ENCODE measurements at places on chromosomes 5 and 9.

DNA sequence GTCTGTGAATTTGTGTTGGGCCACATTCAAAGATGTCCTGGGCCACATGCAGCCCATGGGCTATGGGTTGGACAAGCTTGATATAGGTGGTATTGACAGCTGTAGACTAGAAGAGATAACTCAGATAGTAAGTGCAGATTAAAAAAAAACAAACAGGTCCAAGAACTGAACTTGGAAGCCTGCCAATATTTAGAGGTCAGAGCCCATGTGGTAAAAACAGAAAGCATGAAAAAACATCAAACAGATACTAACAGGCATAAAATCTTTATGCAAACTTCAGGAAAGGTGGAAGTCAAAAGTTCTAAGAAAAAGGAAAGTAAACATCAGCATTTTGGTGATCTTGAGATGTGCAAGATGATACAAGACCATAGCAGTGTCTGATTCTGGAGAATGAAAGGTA lies 155.1 kb upstream of the NR4A3 start:
- no peak for DNase-seq

GRCh38 chr9:137236936-137237421 lies 4.1 kb upstream of the TUBB4B start:
- DNase-seq, result no peak

GRCh38 chr5:169002953-169003555 lies 297.9 kb downstream of the SLIT3 start:
- no peak for DNase-seq

DNA sequence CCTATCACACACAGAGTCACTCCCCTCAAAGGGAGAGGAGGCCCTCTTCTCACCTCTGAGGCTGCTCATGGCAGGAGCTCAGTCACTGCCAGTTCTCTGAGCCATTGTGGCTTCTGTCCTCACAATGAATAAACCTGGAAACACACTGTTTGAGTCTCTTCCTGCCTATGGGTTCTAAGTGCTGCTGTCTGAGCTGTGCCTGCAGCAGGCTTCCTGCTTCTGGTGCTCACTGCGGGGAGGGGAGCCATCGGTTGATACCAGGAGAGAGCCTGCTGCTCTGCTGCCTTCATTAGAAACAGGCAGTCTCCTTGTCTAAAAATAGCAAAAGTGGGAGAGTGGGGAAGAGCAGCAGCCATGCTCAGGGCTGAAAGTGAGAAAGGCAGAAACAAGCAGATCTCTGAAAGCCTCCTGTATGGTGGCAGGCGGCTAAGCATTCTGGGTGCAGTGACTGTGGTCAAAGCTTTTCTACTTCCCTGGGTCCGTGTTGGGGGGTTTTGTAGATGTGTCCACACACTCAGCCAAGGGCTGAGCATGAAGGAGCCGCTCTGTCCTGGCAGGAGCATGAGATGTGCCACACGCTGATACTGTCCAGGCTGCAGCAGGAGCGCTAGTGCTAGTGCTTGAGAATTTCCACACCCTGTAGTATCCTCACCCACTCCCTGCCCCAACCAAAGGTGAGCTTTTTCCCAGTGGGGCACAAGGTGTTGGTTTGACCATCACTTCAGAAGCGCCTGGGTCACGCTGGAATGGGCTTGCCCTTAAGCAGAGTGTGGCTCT lies 34.2 kb downstream of the PRKACG start:
- DNase-seq, result peak; percentile 48

GRCh38 chr9:9919174-9919775 lies 693.5 kb downstream of the PTPRD start:
- DNase-seq, result no peak

DNA sequence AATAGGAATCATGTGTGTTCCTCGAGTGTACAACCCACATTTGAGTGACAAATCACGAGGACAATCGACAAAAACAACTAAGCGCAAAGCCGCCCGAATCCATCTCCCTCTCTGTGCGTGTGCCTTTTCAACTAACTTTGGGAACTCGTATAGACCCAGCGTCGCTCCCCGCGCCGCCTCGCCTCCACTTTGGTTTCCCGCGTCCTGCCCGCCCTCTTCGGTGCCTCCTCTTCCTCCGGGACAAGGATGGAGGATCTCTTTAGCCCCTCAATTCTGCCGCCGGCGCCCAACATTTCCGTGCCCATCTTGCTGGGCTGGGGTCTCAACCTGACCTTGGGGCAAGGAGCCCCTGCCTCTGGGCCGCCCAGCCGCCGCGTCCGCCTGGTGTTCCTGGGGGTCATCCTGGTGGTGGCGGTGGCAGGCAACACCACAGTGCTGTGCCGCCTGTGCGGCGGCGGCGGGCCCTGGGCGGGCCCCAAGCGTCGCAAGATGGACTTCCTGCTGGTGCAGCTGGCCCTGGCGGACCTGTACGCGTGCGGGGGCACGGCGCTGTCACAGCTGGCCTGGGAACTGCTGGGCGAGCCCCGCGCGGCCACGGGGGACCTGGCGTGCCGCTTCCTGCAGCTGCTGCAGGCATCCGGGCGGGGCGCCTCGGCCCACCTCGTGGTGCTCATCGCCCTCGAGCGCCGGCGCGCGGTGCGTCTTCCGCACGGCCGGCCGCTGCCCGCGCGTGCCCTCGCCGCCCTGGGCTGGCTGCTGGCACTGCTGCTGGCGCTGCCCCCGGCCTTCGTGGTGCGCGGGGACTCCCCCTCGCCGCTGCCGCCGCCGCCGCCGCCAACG lies at the start of gene GPR150:
Gene GPR150, plus strand, starts transcription at position 58 of the 840 bp plus-strand sequence. Its CDS starts 189 bp downstream, at position 247.
- DNase-seq, result peak; percentile 69

DNA sequence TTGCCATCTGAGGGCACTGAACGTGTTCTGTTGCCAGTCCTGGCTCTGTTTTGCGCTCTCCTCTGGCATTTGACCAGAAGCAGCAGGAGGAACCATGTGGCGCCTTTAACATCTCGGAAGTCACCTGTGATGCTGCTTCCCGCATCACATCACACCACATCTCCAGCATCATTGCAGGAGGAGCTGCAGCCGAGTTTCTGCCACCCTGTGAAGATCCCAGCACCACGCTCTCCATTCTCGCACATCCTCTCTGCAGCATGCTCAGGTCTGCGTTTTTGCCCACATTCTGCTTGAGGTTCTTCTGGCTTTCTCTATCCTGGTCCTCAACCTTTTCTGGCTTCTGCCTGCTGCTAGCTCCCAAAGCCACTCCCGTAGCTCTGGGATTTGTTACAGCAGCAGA lies 11.0 kb upstream of the IRX4 start:
- DNase-seq, result no peak

GRCh38 chr9:111925784-111926183 lies 29.2 kb downstream of the UGCG start:
- no peak for DNase-seq

DNA sequence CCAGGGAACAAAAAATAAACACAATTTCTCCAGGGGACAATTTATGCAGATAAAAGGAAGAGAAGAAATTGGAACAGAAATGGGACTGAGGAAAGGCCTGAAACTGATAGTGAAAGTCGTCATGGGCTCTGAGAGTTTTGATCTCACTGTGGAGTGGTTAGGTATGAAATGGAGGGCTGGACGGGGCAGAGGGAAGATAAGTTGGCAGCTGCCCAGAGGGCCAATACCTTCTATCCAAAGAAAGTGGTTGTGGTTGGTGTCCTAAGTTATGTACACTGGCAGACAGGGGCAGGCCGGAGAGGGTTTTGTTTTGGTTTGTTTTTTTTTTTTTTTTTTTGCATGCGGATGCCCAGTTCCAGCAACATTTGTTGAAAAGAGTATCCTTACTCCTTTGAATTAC lies 46.1 kb downstream of the ZNF618 start:
- DNase-seq, result no peak

- no peak for DNase-seq
Observed at GRCh38 chr9:112112941-112113681, 62.0 kb downstream of the SUSD1 start.

DNA sequence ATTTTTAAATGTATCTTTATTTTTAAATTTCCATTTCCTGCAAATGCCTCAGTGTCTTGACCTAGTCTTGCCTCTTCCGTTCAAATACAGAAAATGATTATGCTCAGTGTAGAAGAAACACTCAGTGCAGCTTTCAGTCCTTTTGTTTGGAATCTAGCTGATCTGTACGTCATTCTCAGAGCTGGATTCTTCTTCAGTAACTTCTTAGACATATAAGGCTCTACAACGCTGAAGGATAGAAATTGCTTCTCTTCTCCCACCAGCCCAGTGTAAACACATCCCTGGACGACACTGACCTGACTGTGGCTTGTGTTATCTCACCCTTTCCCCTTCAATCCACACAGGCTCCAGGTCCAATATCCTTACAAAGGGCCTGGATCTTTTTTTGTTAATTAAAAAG lies 3.2 kb upstream of the ALDH1B1 start:
- no peak for DNase-seq

DNA sequence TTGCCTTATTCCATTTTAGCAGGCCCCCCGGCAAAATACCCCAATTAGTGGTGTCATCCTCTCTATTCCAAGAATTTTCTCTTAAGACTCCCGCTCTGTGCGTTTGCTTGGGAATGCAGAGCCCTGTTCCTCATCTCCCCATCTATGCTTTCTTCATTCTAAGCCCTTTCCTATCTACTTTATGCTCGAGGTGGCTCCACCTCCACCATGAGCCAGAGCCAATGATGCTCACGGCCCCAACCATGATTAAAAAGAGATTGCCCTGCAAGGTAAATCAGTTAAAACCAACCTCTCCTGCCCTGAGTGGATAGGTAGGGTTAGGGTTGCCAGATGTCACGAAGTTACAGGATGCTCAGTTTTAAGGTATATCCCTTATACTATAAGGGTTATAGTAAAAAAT lies 677 bp upstream of the TXNDC15 start:
- no peak for DNase-seq

Measured in activated naive CD4-positive, alpha-beta T cell treated with anti-CD3 and anti-CD28 coated beads, Interleukin-2, amount 50 U/mL, for 72 hours (primary cell).